ENCODE measurements at places on chromosomes 5 and 9.

DNA sequence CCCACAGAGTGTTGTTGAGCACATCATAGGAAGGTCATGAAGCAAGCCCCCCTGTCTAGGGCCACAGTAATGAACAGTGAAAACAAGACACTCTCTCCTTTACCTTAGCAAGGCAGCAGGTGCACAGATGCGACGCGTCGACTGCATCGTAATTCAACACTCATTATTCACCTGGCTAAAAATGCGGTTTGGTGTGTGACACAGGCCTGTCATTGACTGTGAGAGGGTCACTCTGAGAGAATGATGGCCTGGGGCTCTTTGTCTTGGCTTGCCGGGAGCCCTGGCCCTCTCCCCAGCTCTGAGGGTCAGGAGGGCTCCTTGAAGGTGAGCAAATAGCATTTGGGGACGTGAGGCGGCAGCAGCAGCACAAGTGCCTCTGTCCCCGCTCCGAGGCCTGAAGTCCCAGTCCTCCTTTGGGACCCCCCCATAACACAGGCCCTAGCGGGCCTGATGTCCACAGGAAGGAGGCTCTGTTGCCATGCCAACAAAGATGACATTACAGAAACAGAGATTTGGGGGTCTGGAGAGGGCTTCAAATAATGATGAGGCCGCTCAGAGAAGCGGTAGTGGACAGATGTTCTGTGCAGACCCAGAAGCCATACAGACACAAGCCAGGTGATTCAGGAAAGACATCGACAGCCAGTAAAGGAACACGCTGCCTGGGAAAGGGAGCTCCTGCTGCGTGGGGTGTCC is 46.7 kb downstream of the SHB start:
- no peak for DNase-seq

DNA sequence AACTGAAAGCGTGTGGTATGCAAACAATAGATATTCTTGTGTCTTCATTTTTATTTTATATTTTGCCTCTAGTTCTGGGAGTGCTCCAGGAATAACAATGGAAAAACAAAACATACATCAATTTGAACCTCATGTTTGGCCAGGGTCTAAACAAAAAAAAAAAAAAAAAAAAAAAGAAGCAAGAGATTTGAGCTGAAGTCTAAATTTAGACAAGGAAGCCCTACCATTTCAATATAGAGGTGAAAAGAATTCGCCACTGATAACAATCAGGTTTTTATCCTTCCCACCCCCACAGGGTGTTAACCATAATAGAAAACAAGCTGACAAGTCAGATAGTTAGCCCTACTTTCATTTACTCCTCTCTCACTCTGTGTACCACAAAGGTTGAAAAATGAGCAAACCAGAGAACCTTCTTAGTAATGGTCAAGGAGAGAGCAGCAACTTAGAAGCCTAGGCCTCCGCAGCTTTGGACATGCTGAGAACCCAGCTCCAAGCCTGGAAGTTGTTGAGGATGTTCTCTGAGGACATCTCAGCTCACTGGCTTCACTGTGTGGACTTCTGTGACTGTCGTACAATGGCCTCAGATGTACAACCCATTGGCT is 118.2 kb upstream of the HMHB1 start:
- no peak for DNase-seq

GRCh38 chr5:139468421-139468931 is 2.3 kb upstream of the SMIM33 start:
- no peak for DNase-seq

DNA sequence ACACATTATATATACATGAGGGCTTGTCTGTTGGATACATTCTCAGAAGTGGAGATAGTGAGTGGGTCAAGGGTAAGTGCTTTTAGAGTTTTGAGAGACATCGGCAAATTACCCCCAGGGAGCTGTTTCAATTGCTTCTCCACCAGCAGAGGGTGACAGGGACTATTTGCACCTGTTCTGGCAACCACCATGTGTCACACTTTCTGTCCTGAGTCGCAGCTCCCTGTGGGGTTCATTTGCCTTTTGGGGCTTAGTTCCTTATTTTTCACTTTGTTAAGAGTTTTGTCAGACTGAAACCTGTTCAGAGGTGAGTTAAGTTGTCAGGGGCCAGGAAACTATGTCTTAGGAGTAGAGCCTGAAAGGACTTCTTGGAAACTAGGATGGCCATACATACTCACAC is 20.1 kb upstream of the SLC36A1 start:
- DNase-seq = no peak

DNA sequence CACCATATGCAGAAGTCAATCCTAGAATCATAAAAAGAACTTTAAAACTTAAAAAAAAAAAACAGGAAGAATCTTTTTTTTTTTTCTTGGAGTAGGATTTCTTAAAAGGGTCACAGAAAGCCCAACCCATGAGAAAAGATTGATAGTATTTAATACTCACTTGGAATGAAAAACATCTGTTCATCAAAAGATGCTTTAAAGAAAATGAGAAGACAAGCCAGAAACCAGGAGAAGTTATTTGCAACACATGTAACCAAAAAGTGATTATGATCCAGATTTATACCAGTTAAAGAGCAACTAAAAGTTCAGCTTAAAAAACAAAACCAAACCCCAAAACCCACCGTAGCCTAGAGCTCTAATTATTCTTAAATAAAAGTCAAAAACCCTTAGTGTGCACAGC is 69.3 kb downstream of the TLE4 start:
- DNase-seq = no peak

- no peak for DNase-seq
Observed at GRCh38 chr9:28915202-28915930, 1342.1 kb upstream of the C9orf72 start.

DNA sequence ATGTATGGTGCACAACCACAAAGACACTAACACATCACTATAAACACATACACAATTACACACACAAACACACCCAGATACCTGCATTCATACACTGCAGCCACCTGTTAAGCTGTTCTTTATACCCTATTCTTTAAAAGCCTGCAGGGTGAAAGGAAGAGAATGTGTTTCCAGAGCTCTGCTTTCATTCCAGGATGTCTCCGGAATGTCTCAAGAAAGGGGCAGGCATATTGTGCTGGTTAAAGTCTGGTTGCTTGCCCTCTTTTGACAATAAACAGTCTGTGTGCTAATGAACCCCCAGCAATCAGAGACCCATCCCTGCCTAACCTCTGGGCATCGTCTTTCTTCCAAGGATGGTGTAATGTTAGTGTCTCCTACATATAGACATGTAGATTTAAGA is 181.6 kb downstream of the EPB41L4A start:
- no peak for DNase-seq

DNA sequence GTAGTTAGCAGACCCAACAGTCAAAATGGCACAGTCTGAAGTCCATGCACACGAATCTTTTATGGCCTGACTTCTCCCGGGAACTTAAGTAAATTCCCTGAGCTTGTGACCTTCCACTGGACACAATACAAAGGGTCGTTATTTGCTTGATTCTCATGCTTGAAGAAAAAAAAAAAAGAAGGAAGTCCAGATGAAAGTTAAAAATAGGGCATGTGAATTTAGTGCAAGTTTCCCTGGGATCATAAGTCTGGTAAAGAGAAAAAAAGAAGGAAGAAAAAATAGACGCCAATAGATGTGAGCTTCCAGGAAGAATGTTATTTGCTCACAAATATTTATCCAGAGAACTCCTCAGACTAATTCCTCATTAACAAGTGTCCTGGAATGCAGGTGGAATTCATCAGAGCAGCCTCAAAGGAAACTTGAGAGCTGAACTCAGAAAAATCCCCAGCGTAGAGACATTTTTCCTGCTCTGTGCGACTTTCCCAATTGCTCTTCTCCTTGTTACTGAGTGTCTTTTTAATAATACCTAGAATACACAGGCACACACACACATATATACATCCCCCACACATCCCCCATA is 616.3 kb downstream of the EBF1 start:
- DNase-seq = no peak

- DNase-seq = no peak
Observed at GRCh38 chr9:80086822-80087345, 515.1 kb downstream of the TLE4 start.

DNA sequence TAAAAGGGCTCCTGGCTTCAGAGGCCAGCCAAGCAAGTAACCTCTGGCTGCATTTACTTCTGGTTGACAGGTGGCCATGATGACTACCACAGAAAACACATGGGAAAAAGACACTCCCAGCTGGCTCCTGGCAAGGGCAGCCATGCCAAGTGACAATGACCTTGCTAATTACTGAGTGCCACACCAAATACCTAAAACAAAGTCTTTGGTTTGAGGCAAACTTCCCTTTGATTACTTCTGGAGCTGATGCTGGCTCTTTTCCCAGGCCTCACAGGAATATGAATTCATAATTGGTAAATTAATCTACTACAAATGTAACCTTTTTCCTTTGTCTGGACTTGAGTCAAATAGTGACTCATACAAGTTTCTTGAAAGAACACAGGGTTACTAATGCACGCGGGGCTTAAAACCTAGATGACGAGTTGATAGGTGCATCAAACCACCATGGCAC is 61.0 kb downstream of the LPAR1 start:
- DNase-seq = no peak

- peak; percentile 72 for DNase-seq
Observed at GRCh38 chr5:134003817-134004625, 754 bp downstream of the VDAC1 start.

GRCh38 chr5:164484948-164485347 is 979.5 kb downstream of the MAT2B start:
- DNase-seq = no peak

DNA sequence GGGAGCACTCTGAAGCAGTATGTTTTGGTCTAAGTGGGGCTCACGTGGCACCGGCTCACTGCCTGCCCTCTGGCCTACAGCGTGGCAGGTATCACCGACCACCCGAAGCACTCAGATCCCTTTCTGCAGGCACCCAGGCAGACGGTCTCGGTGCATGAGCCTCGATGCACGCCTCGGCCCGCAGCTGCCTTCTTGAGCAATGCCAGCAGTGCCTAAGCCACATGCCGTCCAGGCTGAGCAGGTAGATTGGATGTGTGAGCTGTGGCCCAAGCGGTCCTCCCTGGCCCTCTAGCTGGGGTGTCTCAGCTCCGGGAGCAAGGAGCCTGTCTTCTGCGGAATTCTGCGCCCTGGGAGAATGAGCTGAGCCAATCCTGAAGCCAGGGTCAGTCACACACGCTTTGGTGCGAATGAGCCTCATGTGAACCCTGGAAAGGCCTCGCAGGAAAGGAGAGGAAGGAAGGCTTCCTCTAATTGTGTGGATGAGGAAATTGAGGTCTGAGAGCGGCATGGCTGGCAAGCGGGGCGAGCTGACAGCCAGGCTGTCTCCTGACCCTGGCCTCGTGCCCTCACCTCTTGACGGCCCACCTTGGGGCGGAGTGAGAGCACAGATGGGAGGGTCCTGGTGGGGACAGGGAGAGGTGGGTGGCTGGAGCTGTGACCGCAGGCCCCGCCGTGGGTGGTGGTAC is 14.4 kb downstream of the RXRA start:
- DNase-seq = peak; percentile 69

DNA sequence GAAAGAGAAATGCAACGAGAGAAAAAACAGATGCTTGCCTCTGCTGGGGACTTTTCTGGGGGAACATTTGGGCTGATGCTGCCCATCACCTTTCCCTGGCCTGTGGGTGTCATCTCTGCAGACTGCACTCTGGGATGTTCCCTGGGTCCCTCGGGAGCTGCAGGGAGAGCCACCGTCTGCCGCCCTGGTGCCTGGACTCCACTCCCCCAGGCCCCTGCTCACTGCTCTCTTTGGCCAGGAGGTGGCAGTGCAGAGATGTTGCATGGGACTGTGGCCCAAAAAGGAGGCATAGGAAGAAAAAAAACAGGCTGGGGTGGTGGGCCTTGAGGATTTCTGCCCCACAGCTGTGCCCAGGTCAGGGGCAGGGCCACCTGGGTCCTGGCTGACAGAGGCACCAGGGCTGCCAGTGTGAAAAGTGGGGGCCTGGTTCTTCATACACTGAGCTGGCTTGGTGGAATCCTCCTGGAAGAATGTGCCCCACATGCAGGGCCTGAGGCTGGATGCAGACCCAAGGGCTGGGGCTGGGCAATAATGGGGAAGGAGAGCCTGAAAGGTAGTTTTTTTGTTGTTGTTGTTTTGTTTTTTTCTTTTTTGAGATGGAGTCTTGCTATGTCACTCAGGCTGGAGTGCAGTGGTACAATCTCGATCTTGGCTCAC is 353.6 kb downstream of the SLIT3 start:
- DNase-seq = peak; percentile 28

DNA sequence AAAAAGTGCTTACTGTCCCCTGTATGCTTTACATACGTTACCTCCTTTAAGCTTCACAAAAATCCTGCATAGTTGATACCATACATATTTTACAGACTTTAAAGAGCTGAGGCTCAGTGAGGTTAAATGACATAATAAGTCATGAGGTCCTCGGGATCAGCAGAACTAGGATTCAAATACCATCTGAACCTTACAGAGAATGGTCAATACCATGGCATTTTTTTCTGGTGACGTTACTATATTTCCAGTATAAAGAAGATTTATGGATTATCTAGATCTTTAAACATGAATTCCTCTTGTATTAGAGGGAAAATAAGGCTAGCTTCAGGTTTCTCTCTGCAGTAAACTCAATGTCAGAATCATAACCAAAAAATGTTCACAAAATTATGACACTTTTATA is 153.7 kb upstream of the GPR151 start:
- DNase-seq = no peak

DNA sequence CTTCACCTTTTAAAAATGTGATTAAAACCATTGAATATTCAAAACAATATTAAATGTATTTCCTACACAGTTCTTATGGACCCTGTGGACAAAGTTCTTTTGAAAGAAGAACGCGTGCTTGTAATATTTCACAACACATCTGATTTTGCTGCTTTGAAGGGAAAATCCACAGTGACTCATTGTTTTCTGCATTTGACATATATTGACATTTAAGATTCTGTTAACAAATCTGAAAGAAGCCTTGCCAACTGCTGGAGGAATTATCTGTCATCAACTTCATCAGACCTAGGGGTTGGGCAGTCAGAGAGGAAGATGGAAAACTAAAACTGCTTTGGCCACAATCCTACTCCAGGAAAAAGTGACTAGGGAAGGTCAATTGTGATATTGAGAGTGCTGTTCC is 56.9 kb upstream of the RASEF start:
- no peak for DNase-seq

DNA sequence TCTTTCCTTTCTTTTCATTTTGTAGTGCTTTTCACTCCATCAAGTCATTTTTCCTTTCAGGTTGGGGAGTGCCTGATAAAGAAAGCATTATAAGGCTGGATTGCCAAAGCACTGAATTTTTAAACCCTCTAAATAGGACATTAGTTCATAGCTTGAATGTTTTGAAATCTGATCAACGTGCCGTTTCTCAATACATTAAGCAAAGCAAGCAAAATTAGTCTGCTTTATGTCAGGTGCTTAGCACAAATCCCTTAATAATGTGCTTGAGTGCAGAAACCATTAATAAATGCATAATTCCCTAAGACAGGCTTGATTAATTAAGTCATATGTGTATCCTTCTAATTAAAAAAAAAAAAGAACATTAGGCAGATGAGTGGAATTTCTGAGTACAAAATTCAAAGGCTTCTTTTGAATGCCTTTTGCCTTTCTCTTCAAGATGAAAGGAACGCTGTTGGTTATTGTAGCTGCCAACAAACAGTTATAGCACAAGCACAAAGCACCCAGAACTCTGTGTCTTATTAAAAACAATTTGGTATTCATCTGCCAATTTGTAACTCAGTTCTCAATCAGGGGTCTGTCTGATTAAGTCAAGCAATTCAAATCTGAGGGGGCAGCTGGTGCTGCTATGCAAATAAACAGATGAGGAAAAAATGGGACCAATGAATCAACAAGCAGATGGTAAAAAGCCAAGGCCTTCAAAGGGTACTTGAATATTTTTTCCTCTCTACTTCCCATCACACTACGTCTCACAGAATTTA is 233.7 kb downstream of the TLE1 start:
- no peak for DNase-seq
